ENCODE measurements at places on chromosomes 6 and 20.

GRCh38 chr6:57207872-57208271, 14.2 kb downstream of the RAB23 start:
- DNase-seq = no peak

GRCh38 chr20:46701556-46701955, 7.9 kb upstream of the SLC2A10 start:
- DNase-seq = no peak

DNA sequence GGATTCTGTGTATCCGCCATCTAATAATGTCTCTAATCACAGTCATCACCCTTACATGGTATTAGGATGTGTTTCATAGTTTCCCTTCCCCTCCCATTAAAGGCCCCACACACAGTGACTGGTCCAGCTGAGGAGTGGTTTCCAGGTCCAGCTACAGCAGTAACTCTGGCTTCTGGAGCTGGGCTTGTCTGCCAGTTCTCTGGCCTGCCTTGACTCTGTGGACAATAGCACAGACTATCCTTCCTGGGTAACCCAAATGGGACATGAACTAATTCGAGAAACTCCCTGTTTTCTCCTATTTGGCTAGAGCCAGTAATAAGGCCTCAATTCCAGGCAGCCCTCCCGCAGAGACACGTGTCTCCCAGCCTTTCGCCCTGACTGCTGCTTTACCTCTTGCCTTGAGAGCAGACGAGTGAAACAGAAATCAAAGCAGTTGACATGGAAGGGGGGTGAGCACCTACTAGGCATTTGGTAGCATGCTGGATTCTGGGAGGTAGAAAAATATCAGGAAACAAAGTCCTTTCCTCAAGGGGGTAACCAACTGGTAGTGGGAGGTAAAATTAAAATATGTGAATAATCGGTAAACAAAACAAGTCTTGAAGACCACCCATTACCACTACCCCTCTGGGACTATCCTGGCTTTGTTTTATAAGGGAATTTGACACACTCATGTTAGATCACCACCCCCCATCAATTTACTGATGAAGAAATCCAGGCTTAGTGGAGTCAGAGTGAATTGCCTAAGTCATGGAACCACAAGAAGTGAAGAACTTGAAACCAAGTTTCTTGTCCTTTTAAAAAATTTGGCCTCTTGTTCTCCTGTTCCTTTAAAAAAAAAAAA, 1.2 kb downstream of the TRAF3IP2 start:
- no peak for DNase-seq

DNA sequence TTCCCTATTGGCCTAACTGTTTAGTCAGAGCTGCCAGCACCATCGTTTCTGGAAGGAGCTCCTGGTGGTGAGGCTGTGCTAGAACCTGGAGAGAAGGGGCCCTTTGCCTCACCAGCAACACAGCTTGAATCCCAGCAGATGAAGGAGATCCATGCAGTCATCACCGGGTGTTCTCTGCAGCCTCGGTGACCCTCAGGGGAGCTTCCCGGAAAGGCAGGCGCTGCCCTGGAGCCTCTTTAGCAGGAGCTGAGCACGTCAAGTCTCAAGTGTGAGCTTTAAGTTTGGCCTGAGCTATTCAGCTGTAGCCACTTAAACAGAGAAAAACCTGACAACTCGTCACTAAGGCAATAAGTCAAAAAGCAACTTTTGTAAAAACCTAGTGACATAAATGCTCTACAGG, 181.2 kb upstream of the FOXQ1 start:
- DNase-seq = no peak

DNA sequence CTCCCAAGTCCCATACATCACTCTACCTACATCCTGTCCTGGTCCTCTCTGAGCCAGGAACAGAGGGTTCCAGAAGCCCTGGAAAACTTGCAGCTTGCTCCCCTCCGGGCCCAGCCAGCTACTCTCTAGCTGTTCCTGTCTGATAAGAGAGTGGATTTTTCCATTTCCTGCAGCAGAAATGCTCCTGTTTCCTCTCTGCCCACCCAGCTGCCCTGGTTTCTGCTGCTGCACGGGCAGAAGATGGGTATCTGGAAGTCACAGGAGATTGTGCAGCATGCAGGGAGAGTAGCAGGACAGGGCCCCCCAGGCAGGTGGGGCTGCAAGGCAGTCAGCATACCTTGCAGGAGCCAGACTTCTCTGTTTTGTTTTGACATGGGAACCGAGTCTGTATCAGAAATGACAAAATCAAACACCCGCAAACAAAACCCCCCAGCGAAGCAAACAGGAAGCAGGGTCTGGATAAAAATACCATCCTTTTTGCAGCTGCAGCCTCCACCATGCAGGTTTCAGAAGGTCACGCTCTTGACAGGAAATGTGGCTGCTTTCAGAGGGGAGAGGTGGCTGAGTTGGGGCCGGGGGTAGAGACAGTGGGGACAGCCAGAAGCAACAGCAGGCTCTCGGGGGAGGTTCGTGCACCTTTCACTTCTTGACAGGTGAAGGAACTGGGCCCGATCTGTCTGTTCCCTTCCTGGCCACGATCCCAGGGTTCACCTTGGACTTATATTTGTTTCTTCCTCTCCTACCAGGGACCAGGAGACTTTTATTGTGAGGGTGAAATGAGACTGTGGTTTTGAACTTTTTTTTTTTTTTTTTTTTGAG, 50.8 kb upstream of the FAM83D start:
- DNase-seq = no peak

- DNase-seq = no peak
Measured at GRCh38 chr6:134187154-134187553, 130.8 kb downstream of the SGK1 start.

GRCh38 chr20:57576617-57577550, 16.0 kb downstream of the PCK1 start:
- DNase-seq = no peak

DNA sequence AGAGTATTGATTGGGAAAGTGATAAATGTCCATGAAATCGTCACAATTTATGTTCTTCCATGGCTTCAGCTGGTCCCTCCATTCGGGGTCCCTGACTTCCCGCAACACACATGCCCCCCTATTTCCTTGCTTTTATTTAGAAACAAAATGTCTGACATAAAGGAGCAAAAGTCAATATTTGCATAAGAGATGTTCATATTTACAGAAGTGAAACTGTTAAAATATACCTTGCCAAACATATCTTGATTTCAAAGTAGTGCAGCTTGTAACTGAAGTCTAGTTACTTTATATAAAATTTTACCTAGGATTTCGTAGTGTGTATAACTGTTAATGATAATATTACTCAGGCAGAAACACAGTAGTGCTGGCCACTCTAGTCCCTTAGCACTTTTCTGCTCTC, 548.9 kb upstream of the ADGRB3 start:
- no peak for DNase-seq

GRCh38 chr20:52251827-52252226, 60.2 kb upstream of the ZFP64 start:
- DNase-seq = no peak

- DNase-seq = no peak
Measured at GRCh38 chr6:6858533-6858982, 249.2 kb upstream of the RREB1 start.

DNA sequence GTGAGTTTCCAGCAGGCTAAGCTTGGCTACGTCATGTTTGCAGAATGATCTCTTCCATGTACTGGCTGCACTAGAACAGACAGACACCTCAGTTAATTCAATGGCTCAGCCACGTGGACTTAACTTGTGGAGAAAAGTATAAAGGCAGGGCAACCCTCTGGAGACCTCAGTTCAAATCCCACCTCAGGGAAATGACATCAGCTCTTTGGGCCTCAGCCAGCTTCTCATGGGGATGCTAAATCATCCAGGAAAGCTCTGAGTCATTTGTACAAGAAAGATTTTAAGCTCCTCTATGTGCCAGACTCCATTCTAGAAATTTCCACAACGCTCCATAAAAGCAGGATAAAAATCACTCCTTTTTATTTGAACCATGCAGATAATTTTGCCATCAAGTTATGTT, 128.5 kb upstream of the SALL4 start:
- peak; percentile 43 for DNase-seq

GRCh38 chr6:43995137-43995536, 132.1 kb downstream of the MRPL14 start:
- no peak for DNase-seq

DNA sequence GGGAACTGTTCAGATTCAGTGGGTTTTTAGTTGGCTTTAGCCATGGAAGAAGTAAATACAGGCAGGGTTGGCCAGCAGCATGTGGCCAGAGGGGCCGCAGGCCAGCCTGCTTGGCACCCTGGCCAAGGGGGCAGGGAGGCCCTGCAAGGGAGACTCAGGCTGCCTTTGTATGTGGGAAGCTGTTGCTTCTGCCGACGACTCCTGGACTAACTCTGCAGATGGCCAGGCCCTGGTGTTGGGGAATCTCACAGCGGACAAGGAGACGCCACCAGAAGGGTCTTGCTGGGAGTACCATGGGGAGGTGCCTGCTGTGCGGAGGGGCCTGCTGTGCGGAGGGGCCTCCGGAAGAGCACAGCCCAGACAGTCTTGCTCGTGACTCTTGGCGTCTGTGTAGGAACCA, 25.2 kb downstream of the PYGB start:
- no peak for DNase-seq

- DNase-seq = no peak
Measured at GRCh38 chr6:106849676-106850332, 124.7 kb downstream of the CD24 start.

GRCh38 chr20:891706-892080, 24.4 kb downstream of the ANGPT4 start:
- DNase-seq = no peak

DNA sequence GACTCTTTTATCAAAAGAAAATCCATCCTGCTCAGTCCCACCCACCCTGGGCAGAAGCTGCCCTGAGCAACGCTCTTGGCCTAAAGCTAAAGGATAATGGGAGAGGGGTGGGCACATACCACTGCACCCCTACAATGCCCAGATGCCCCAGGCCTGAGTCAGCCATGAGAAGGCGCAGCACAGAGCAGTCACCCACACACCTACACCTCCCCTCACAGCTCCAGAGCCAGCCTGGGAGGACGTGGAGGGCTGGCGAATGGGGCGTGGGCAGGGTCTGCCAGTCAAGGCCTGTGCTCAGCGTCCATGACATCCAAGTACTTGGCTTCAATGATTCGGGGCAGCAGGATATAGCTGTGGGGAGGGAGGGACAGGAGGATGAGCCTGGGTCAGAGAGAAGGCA, 11.5 kb downstream of the SLC4A11 start:
- DNase-seq = no peak

DNA sequence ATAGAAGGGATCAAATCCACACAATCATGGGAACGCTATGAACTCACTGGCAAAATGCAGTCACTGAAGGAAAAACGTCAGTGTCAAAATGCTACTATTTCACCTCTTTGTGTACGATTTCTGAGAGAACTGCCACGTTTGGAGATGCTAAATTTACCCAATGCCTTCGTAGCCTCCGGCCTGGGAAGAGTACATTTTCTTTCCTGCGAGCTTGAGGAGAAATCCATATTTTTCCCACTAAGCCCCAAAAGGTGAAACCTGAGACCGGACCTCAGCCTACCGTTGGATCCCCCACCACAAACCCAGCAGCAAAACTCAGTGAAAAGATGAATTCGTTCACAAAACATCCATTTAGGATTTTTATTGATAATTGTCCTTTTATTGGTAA, 131.7 kb downstream of the GPX5 start:
- DNase-seq = no peak

DNA sequence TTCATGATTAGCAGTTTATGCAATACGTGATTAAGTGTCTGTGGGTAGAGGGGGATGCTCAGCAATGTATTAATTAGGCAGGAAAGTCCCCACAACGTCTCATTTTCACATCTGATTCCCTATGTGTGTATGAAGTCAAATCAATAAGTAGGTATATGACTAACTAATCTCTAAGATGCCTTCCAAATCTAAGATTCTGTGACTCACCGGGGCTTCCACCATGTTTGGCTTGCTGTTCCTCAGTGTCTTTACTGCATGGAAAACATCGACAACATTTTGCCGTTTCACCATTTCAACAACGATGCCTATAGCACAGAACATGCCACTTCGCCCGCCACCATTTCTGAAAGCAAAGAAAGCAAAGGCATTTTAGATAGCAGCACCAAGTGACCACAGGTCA, 72.0 kb upstream of the THEMIS start:
- no peak for DNase-seq

DNA sequence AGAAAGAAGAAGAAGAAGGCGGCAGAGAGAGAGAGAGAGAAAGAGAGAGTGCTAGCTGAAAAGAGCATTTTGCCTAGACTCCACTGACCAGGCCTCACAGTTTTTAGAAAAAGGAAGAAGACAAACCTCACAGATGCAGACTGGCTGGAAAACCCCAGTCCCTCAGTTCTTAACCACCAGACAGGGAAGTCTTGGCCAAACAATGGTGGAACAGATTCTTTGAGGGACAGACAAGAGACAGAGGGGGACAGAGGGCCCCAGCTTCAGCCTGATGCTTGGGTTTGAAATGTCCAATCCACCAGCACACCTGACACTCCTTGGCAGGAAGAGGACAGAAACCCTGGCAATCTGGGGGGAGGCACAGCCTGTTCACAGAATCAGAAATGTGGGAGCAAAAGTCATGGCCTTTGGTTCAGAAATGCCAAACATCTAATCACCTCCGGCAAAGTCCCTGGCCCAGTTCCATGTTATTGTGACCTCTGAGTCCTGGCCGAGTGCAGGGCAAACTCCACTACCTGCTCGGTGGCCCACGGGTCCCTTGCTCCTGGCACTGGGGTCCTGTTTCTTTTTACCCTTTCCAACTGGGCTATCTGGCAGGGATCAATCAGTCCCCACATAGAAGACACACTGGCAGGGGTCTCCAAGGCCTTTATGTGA, 235.2 kb downstream of the LY86 start:
- no peak for DNase-seq

DNA sequence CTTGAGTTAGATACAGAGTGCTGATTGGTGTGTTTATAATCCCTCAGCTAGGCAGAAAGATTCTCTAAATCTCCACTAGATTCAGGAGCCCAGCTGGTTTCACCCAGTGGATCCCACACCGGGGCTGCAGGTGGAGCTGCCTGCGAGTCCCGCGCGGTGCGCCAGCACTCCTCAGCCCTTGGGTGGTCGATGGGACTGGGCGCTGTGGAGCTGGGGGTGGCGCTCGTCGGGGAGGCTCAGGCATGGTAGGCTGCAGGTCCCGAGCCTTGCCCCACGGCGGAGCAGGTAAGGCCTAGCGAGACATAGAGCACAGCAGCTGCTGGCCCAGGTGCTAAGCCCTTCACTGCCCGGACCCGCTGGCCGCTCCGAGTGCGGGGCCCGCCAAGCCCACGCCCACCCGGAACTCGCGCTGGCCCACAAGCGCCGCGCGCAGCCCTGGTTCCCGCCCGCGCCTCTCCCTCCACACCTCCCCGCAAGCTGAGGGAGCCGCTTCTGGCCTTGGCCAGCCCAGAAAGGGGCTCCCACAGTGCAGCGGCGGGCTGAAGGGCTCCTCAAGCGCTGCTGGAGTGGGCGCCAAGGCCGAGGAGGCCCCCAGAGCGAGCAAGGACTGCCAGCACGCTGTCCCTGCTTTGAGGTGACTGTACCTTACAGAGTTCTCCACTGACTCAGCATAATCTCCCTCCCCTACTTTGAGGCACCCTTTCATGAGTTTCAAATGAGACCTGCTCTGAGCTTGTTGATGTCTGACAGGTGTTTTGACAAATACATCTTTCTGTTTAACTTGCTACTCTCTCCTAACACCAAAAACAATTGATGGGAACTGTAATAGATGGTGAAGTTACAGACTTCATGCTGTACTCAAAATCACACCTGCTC, 3.9 kb upstream of the SSR1 start:
- no peak for DNase-seq

All from NCI-H1436 (cell line).